ENCODE measurements at places on chromosomes 7 and 10. TPM values are rescaled to one million over a fixed set of nuclear protein-coding genes. Genes with fewer than 3 reads are reported as not detected.

SLC13A4 gene
- total RNA-seq = 0.14 TPM

PAPOLB gene
- total RNA-seq = 0.22 TPM

DNA sequence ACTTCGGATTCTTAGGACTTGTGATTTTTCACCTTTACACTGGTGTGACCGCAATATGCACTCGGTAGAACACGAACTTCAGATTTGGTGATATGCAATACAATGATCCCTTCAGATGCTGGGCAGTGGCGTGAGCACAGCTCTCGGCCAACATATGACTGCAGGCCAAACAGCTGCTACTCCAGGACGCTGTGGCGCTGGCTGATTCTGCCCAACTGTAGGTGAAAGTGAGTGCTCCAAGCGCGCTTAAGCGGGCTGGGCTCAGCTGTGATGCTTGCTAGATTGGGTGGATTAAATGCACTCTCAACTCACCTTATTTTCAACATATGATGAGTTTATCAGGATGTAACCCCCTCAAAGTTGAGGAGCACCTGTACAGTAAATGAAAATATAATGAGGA is 137.6 kb upstream of the RET start:
- no peak overlapping the region for H3K27ac ChIP-seq
- H3K4me3 ChIP-seq = no peak overlapping the region
- H3K4me1 ChIP-seq = peaks cover 5% of the 10 kb centered on the region
- no peaks in the 10 kb centered on the region for H3K36me3 ChIP-seq

DDX21 gene
- total RNA-seq = 42.6 TPM

DNA sequence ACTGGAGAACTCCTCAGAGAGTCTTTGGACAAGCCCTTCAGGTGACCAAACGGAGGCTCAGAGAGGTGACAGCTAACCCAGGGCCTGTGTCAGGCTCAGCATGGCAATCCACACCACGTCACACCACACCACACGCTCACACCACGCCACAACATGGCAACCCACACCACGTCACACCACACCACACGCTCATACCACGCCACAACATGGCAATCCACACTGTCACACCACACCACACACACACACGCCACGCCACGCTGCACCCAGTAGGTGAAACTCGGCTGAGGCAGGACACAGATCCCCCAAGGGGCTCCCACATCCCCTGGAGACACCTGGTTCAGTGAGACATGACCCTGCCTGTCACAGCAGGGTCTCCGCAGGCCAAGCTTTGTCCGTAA is 107.3 kb downstream of the PDGFA start:
- H3K27ac ChIP-seq = no peak overlapping the region
- H3K4me3 ChIP-seq = no peak overlapping the region
- DNase-seq = peak; percentile 34
- H3K36me3 ChIP-seq = no peaks in the 10 kb centered on the region
- peaks cover 3% of the 10 kb centered on the region for H3K4me1 ChIP-seq

- H3K27me3 ChIP-seq = peaks cover 12% of the 10 kb centered on the region
- H3K36me3 ChIP-seq = no peaks in the 10 kb centered on the region
These were observed 249.1 kb downstream of the KCND2 start for GRCh38 chr7:120521761-120522737.

Measured in mesothelial cell of epicardium (in vitro differentiated cells).